ENCODE measurements at places on chromosomes 3 and 15.

- DNase-seq = no peak
Measured at GRCh38 chr3:147740928-147741327, 331.8 kb downstream of the ZIC1 start.

DNA sequence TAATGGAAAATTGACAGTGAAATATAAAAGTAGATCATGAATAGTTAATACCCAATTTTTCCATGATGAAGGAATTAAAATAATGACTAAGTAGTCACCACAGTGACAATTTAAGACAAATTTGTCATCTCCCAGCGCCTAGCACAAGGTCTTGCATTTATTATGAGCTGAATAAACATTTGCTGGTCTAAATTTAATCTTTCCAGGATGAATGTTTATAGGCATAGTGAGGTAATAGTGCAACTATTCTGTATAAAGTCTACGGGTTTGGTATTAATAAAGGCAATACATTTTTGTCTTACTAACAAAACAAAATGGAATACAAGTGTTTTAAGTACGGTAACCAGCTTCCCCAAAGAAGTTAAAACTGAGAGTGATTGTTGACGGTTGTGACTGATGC is 209.3 kb downstream of the CD47 start:
- DNase-seq = no peak

GRCh38 chr15:80447077-80447476 is 42.9 kb downstream of the ARNT2 start:
- DNase-seq = no peak

GRCh38 chr3:66378256-66378655 is 122.6 kb downstream of the LRIG1 start:
- no peak for DNase-seq

DNA sequence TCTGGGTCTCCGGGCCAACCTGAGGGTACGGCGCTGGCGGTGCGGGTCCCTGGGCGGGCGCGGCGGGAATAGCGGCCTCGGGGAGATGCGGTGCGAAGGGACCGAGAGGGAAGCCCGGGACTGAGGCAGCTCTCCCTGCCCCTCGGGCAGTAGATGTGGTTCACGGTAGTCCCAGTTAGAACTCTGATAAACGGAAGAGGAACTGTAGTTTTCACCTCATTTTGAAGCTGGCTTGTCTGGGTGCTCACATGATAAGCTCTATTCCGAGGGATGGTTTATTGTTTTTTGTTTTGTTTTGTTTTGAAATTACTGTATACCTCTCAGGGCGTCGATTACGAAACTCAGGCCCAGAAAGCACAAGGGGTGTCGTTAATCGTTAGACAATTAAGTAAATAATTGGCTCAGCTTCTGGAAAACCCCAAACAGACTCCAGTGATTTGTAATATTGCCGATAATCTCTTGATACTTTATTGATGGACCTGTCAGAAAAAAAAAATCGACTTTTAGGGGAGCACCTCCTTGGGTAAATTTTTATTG is 413 bp downstream of the NUSAP1 start:
- no peak for DNase-seq

GRCh38 chr3:173709026-173709425 is 311.5 kb downstream of the NLGN1 start:
- no peak for DNase-seq

GRCh38 chr3:102712896-102713295 is 278.1 kb downstream of the ZPLD1 start:
- DNase-seq = no peak

- DNase-seq = peak; percentile 22
Measured at GRCh38 chr3:43286841-43287499, 630 bp downstream of the SNRK start.

DNA sequence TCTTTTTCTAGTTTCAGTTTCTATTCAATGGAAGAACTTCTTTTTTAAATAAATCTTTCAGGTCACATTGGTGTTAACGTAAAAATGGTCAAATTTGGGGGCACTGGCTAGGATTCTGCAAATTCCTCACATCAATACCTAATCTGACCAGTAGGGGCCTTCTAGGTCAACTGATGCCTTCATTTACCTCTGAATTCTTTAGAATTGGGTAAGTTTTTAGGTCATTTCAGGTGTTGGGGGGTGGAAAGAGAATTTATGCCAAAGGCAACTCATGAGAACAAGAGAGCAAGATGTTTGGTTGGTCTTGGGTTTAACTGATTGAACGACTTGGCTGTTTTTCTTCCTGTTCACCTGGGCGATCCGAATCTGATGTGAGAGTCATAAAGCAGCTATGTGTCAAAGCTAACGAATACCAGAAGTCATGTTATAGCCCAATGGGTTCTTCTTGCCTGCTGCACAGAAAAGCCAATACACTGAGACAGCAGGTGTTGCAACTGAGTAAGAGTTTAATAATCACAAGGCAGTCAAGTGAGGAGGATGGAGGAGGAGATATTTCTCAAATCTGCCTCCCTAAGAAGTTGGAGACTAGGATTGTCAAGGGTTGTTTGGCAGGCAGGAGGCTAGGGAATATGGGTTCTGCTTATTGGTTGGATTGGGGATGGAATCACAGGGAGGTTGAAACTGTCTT is 15.3 kb downstream of the LRRC49 start:
- no peak for DNase-seq

- DNase-seq = no peak
Measured at GRCh38 chr3:98555025-98555379, 23.2 kb downstream of the GPR15 start.

GRCh38 chr3:107221856-107222255 is 155.4 kb upstream of the CCDC54 start:
- no peak for DNase-seq

- DNase-seq = no peak
Measured at GRCh38 chr3:72821161-72821781, 27.0 kb downstream of the SHQ1 start.

DNA sequence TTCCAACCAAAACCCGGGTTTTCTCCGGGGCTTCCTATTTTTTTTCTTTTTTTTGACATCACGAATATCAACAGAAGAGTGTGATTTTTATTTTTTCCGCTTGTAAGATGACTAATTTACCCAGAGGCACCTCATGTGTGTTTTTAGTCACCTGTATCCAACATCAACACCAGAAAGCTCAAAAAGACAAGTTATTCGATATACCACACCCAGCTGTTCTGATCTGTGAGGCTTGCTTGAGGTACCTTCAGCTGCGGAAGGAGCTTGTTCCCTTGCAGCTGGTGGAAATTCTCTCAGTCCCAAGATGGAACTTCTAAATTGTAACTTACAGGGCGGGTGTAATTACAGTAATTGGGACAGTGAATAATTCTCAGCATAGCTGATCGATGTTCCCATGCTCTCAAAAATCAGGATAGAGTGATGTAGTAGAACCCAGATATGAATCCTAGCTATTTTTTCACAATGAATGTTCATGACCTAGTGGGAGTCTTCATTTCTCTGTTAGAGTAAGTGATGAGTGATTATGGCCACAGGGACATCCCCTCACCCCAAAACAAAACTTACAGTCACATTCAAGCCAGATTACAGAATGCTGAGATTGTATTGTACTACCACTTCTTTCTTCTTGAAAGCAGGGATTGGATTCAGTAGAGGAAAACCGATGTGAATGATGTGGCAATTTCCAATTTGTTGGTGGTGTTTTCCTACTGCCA is 232.1 kb downstream of the AGBL1 start:
- no peak for DNase-seq

GRCh38 chr3:55690177-55690576 is 203.1 kb upstream of the WNT5A start:
- DNase-seq = no peak

GRCh38 chr3:185290266-185290665 is 36.4 kb upstream of the EHHADH start:
- DNase-seq = no peak

- no peak for DNase-seq
Measured at GRCh38 chr3:36282766-36283165, 97.5 kb upstream of the STAC start.

GRCh38 chr3:132064114-132064513 is 29.3 kb upstream of the CPNE4 start:
- no peak for DNase-seq

GRCh38 chr3:31962801-31963205 is 18.3 kb downstream of the OSBPL10 start:
- no peak for DNase-seq

- no peak for DNase-seq
Measured at GRCh38 chr3:174620138-174620537, 239.0 kb upstream of the NAALADL2 start.

- DNase-seq = no peak
Measured at GRCh38 chr15:51160484-51160883, 65.8 kb upstream of the TNFAIP8L3 start.

DNA sequence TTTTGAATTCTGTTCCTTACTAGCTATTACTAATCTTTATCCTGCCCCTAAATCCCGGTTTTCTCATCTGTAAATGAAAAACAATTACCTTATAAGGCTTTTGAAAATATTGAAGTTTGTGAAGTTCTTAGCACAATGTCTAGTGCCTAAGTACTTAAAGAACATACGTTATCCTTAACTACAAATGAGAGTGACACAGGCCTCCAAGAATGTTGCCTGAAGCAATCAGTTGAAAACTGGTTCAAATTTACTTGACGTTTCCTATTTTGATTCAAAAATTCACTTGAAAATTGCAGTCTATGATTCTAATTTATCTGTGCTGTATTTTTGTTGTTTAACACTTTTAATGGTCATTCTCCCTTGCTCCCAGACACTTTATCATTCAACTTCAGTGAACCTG is 3.2 kb downstream of the SENP7 start:
- no peak for DNase-seq

DNA sequence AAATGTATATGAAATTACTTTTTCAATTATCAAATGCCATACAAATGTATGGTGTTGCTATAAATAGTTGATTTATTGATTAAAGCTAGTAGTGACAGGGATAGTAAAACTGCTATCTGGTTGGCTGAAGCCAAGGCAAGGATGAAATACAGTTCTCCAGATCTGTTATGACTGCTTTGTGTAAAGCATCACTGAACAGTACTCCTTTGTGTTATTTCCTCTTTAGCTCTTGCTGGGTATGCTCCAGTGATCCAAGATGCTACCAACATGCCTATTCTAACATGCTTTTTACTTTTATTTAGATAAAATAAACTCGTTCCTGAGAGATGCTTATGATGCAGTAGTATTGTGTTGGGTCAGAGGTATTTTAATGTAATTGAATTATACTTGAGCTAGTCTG is 12.4 kb upstream of the UBR1 start:
- no peak for DNase-seq

DNA sequence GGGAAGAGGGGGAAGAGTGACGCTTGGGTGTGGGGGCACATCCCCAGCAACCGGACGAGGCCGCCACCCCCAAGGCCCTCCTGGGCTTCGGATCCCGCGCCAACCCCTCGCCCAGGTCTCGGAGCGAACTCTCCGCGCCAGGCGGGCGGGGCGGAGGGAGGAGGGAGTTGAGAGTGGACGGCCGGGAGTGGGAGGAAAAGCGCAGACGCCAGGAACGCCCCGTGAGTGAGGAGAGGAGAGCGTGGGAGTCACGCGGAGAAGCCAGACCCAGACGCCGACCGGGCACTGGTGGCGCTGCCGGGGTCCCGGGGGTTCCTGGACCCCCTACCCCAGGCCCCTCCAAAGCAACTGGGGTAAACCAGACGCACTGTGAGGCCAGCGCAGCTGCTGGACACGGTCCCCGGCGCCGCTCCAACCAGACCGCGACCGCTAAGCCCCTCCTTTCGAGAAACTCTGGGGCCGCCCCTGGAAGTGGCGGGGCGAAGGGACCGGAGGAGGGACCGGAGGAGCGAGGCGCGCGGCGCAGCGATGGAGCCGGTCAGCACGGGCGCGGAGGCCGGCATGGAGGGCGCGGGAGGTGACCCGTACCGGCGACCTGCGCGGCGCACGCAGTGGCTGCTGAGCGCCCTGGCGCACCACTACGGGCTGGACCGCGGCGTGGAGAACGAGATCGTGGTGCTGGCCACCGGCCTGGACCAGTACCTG is at the start of gene EFCC1:
Gene EFCC1, plus strand, starts transcription at position 204 of the 705 bp plus-strand sequence. Its CDS starts 325 bp downstream, at position 529.
- DNase-seq = no peak

DNA sequence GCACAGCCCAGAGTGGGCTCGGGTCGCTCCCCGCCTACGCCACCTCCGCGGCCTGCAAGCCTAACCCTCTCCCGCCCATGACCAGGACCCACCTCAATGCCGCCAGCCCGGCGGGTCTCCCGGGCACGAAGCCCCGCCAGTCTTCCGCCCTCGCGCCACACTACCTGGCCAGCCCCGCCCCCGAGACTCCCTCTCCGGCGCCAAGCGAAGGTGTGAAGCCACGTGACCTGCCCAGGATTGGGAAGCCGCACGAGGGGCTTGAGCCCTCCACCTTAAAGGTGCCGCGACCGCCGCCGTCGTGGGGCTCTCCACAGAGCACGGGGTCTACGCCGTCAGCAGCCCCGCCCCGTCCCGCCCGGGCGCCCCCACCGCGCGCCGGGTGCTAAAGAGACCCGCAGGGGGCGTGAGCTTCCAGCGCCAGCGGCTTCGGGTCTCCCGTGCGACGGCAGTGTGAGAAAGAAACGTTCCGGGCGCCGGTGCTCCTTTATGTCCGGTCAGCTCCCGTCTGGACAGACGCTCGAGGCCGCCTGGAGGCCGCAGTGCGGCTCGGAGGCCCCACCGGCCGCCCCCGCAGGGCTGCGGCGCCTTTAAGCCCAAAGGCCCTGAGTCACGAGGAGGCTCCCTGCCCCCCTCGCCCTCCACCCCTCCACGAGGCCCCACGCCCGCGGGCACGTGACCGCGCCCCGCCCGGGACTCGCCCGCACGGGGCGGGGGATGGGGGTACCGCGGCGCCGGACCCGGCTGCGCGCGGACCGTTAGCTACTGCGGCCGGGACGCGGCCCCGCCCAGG is at the start of gene CPEB1:
Gene CPEB1, minus strand, starts transcription at position 319 of the 790 bp plus-strand sequence. CDS start 18,904 bp downstream, outside the sequence.
- no peak for DNase-seq

DNA sequence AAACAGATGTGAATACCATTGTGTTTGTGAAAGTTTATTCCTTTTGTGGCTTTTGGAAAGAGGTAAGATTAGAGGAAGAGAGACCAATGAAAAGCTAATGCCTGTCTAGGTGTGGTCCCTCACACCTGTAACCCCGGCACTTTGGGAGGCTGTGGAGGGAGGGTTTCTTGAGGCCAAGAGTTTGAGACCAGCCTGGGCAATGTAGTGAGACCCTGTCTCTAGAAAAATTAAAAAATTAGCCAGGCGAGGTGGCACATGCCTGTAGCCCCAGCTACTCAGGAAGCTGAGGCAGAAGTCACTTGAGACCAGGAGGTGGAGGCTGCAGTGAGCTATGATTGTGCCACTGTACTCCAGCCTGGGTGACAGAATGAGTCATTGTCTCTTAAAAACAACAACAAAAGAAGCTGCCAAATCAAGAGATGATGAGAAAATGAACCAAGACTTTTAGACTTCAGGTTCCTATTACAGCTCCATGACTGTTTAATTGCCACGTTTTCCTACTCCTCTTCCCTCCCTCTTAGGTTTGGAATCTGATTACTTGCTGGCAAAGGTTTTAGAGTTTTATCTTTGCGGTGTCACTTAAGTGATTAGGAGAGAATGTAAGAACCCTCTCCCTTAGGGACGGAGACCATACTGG is 68.7 kb downstream of the CGNL1 start:
- DNase-seq = no peak

DNA sequence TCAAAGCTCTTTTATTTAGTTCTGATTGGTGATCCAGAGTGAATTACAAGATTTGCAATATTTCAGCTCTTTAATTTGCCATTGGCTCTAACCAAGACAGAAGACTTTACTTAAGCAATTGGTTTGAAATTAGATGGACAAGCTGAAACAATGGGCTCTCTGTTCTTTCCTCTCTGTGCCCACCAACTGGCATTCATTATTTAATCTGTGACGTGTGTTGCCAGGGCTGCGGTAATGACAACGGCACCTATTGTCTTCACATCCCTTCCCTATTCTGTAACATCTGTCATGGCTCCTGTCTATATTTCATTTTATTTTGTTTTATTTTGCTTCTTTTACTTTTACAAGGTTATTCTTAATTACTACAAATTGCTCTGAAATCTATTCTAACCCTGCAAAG is 33.9 kb downstream of the PLD1 start:
- no peak for DNase-seq

Data from CD4-positive, alpha-beta T cell treated with Interferon gamma for 1 hour (primary cell).